ENCODE measurements at places on chromosomes 16 and 17.

DNA sequence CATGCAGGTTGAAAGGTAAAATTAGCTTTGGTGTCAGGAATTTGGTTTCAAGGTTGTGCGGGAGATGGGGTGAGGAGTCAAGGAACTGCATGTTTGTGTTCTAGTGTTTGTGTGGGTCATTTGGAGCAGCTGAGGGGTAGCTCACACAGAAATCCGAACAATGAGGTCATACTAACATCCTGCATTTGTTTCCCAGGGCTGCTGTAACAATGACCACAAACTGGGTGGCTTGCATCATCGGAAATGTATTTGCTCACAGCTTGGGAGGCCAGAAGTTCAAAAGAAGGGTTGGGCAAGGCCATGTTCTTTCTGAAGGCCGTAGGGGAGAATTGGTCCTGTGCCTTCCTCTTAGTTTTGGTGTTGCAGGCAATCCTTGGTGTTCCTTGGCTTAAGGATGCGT is 287.4 kb downstream of the HAPSTR1 start:
- DNase-seq = no peak

DNA sequence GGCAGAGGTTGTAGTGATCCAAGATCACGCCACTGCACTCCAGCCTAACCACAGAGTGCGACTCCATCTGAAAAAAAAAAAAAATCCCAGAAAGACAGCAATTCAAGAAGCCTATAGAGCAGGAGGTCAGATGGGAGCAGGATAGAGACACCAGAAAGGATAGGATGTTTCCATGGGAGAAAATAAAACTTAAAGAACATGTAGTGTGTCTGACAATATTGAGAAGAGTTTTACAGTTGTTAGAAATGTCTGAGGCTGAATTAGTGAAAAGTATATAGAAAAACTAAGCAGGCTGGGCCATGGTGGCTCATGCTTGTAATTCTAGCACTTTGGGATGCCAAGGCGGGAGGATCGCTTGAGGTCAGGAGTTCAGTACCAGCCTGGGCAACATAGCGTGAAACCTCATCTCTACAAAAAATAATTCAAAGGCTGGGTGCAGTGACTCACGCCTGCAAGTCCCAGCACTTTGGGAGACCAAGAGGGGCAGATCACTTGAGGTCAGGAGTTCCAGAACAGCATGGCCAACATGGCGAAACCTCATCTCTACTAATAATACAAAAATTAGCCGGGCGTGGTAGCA is 15.3 kb upstream of the TRIM37 start:
- no peak for DNase-seq

- DNase-seq = no peak
These were observed 22.5 kb downstream of the HMOX2 start for GRCh38 chr16:4498546-4499195.

DNA sequence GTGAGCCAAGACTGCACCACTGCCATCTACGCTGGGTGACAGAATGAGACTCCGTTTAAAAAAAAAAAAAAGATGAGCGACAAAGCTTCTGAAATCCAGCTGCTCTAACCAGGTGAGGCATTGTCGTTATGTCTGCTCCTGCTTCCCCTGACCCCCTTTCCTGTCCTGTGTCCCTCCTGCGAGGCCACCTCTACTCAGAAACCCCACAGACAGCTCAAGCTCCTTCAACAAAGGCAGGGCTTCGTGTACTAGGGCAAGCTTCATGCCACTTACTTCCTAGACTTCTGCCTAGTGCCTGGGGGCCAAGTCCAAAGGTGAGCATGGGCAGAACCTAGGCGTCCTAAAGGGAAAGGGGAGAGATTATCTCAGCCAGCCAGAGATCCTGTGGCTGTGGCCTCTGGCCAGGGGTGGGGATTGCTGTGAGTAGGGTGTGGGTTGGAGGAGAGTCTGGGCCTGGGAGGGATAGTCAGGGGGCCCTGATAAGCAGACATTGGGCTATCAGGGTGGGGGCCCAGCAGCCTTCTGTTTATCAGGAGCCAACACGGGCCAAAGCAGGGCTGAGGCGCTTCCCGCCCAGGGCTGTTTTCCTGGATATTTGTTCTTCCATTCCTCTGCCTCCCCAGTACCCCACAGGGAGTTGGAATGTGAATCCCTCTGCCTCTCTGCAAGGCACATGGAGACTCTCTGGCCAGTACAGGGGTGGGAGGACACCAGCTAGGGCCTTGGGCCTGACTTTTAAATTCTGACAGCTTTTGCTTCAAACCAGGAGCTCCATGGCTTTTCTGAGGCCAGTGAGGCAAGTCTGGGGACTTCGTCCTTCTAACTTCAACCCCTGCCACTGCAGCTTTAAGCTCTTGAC is 10.4 kb downstream of the ERAL1 start:
- no peak for DNase-seq

GRCh38 chr16:50856991-50857390 is 115.1 kb downstream of the CYLD start:
- DNase-seq = no peak

DNA sequence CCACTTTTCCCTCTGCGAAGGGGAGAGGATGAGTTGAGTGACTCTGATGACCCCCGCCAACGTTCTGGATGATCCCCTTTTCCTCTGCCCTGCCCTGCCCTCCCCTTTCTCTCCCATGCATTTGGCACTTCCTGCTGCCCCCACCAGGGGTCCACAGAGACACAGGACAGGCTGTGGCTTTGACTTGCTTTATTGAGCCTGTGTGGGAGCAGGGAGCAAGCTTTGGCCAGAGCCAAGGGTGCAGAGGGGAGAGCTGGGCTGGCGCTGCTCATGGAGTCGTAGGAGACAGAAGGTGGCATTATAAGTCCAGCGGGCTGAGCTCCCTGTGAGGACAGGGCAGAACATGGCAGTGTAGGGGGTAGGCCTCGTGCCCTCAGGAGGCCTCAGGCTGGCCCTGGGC is 1.6 kb downstream of the PPY start:
- DNase-seq = no peak

- DNase-seq = no peak
These were observed 105.0 kb downstream of the XYLT1 start for GRCh38 chr16:17365591-17366298.

DNA sequence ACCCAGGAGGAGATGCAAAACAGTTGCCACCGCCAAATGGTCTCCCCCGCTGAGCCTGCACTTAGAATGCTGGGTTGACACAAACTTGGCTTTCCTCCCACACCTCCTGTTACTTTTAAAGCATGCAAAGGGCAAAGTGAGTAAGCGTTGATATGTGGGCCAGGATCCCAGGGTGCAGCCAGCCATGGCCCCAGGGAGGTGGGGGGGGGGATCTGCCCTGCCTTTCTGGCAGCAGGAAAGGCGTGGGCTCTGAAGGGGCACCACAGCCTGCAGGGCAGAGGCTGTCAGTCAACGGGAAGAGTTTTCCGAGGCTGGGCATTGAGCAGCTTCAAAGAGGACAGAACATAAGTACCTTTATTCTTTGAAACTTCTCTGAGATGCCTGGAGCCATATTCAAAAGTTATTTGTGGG is 142.3 kb downstream of the ABCC12 start:
- no peak for DNase-seq

DNA sequence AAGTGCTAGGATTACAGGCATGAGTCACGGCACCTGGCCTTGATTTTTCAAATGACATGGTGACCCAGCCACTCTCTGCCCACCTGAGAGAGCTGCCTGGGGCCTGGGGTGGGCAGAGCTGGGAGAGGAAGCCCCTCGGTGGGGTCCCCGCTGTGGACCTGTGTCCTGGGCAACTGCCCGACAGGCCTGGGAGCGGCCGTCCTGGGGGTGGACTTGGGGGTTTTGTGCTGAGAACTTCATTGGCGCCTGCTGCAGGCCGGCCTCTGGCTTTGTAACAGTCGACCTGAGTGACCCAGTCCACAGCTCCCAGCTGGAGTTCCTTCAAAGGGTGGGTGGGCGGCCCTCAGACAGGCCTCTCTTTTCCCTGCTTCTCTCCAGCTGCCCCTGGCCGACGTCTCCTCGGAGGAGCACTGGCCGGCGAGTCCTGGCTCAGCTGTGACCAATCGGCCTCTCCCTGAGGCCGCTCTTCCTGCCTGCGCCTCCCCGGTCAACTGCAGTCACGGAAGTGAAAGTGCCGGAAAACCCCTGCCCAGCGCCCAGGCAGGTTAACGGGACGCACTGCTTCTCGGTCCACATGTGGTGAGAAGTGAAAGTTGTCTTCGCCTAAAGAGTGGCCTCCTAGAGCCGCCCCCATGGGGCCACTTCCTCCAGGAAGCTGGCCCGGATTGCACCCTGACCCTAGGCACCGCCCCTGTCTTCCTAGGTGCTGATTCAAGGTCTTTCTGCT is 5.5 kb downstream of the CBFA2T3 start:
- DNase-seq = no peak

GRCh38 chr17:27905447-27906225 is 12.5 kb upstream of the LYRM9 start:
- no peak for DNase-seq

GRCh38 chr17:60156746-60157145 is 7.0 kb downstream of the CA4 start:
- no peak for DNase-seq

- peak; percentile 54 for DNase-seq
These were observed 594 bp downstream of the MAPK8IP3 start for GRCh38 chr16:1706386-1707192.

GRCh38 chr17:18910326-18910725 is 41.6 kb upstream of the SLC5A10 start:
- DNase-seq = no peak

GRCh38 chr16:68651136-68651535 is 6.0 kb downstream of the CDH3 start:
- no peak for DNase-seq

DNA sequence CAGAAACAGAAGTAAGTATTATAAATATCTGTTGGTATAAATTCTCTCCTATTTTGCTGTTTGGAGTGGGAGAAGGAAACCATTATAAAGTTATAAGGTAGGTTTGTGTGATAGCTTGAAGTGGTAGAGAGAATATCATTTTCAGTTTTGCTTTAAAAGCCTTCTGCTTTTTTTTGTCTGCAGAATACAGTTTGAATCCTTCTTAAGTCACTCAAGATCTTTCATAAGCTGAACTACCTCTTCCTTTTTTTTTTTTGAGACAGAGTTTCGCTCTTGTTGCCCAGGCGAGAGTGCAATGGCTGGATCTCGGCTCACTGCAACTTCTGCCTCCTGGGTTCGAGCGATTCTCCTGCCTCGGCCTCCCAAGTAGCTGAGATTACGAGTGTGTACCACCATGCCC is 9.0 kb downstream of the ATAD5 start:
- no peak for DNase-seq

DNA sequence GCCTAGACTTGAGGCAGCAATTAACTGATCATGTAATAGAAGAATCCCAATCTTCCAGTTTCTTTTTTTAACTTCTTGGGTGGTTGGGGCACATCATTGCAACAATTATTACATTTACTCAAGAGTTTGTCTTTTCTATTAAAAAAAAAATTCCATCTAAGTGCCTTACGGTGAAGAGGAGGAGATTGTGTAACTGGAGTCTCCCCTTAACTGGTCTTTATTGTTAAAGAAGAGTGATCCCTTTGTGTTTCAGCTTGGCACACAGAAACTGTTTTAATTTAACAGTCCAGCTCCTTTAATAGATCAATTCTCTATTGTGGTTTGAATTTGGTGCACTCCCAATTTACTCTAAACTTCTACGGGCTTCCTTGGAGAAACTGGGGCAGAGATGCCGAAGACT is 75.2 kb downstream of the FTO start:
- DNase-seq = no peak

- no peak for DNase-seq
These were observed 1.0 kb upstream of the SIRT7 start for GRCh38 chr17:81918832-81919545.

- DNase-seq = no peak
These were observed 19.1 kb upstream of the KPNB1 start for GRCh38 chr17:47630614-47631013.

DNA sequence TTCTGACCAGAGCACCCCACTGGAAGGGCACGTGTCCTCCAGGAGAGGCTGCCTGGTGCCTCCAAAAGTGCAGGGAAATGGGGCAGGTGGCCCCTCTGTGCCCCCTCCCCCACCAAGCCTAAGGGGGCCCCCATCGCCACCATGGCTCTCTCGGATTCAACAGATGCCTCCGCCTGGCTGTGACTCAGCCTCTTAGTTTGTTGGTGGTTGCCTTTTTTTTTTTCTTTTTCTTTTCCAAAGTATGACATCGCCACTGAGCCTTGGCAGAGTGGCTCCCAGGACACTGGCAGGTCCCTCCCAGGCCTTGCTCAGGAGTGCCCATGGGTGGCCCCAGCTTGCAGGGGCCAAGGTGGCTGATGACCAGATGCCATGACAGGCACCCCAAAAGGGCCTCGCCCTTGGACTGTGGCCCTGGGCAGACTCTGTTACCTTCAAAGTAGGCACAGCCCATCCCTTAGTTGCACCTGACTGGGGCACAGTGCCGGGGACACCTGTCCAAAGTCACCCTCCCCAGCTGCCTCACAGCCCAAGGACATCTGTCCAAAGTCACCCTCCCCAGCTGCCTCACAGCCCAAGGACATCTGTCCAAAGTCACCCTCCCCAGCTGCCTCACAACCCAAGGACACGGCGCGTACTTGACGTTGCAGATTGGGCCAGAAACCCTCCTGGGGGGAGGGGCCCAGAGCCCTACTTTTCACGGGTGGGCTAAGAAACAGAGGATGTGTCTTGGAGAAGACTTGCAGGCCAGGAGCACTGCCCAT is 29.6 kb downstream of the NPTX1 start:
- DNase-seq = no peak

GRCh38 chr17:74986206-74986576 is 1.2 kb upstream of the CDR2L start:
- DNase-seq = no peak

GRCh38 chr17:9285602-9286427 is 264.5 kb downstream of the NTN1 start:
- no peak for DNase-seq

DNA sequence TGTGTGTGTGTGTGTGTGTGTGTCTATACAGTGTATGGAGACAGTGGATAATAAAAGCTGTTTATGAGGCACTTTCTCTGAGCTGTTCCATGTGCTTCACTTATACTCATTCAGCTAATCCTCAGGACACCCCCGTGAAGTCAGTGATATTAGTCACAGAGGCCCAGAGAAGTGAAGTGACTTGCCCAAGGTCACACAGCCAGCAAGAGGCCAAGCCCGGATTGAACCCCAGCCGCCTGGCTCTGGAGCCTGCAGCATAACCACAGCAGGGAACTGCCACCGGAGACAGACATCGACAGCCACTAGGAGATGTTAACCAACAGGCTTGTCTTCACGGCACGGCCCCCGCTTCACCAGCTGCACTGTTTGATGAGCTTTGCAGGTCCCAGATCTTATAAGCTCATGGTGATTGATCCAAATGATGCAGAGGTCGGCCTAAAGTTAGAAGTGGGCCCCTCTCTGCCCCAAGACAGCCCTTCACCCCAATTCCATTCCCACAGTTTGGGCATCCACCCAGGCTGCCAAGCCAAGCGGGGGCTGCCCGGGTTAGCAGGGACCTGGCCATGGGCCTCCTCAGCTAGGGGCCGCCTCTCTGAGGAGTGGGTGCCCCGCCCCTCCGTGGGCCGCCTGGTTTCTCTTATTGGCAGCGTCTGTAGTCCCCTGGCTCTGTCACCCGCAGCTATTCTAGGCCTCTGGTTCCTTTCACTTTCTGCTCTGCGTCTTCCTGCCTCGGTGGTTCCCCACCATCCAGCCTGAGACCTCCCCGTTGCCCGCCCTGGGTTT is 30.9 kb downstream of the SOCS1 start:
- DNase-seq = peak; percentile 84

All from CD8-positive, alpha-beta memory T cell (primary cell).